ENCODE measurements at places on chromosomes 12 and 14.

DNA sequence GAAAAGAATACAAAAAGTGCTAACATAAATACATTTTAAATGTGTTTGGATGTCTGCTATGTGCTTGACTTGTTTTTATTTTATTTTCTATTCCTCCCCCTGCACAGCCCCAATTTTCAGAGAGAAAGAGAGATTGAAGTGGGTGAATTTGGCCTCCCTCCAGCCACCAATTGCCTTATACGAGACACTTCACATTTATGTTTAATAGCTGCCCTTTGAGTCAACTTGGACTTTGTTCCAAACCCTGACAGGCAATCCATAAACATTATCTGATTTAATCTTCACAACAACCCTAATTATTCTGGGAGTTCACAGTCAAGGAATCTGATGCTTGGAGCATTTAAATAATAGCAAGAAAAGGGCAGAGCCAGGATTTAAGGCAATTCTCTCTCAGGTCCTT, 161.7 kb downstream of the SLC15A4 start:
- no peak for DNase-seq

- DNase-seq = no peak
Measured at GRCh38 chr12:45327823-45328383, 112.0 kb downstream of the ANO6 start.

GRCh38 chr12:102470945-102471344, 9.4 kb downstream of the IGF1 start:
- no peak for DNase-seq

GRCh38 chr12:69468237-69469026, 1.8 kb upstream of the FRS2 start:
- no peak for DNase-seq

DNA sequence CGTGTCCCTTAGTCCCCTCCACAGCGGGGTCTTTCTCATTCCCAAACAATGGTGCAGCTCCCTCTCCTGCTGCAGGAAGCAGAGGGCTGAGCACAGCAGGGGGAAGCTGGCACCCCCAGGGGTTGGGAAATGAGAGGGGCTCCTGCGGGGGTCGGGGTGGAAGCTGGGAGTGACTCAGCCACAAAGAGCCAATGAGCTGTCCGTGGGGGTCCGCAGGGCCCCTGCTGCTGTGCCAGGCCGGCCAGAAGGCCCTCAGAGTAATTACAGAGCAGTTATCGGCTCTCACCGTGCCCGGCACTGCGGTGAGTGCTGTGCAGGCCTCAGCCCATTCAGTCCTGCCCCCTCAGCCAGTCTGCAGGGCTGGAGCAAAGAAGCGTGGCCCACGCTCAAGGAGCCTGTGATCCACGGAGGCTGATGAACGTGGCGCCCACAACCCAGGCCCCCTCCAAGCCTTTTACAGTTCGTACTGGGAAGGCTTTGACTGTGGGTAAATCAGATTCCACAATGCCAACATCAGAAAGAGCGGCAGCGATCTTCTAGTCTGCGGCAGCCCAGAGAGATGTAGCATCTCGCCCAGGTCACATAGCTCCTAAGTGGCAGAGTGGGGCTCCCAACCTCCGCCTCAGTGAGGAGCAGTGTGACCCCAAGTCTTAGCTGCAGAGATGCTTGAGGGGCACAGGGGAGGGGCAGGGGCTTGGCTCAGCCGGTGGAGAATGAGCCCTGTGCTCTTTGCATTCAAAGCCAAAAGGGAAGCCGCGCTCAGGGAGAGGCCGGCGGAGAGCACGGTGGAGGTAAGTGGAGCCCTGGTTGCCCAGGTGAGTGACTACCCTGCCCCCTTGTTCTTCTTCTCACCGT, 43.4 kb downstream of the SLC6A12 start:
- DNase-seq = no peak

DNA sequence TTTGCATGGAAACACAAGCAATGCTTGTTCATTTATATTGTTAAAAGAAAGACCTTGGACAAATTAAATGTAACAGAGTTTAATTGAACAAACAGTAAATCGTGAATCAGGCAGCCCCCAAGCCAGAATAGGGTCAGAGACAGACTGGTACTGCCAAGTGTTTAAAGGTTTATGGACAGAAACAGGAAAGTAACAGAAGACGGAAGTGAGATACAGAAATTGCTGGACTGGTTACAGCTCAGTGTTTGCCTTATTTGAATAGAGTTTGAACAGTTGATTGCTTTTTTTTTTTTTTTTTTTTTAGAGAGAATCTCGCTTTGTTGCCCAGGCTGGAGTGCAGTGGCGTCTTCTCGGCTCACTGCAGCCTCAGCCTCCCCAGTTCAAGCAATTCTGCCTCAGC, 50.3 kb downstream of the DAO start:
- DNase-seq = no peak

DNA sequence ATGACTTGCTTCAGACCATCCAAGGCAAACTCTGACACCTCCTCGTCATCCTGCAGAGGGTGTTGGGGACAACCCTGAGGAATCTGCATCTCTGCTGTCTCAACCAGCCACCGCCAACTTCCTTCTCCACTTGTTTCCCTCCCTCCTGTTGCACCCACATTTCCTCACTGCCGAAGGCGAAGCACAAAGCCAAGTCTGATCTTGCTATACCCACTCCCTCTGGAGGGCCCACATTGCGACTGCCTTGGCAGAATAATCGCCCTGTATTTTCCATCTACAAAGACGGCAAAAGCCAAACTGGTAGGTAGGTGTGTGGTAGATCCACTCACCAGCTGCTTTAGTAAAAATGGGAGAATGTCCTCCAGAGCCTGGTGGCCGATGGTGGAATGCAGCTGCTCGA, 21.8 kb upstream of the RAB35 start:
- DNase-seq = no peak

GRCh38 chr14:22819151-22819988, 4.1 kb upstream of the SLC7A7 start:
- no peak for DNase-seq

- no peak for DNase-seq
Measured at GRCh38 chr12:67885375-67886169, 103.7 kb upstream of the IFNG-AS1 start.

DNA sequence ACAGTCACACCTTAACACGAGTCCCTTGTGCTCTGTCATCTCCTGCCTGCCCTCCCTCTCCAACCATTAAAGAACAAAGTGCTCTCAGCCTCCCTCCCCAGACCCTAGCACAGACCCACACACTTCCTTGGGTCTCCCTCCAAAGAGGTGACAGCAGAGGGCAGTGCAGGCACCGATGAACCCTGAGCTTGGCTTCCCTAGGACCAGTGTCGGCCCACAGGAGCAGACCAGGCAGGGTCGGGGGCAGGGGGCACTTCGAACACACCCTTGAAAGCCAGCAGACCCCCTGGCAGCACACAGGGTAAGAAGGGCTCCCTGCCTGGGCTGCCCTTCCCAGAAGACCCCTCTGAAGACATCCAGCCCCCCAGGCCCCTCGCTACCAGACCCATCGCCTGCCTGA, 7.0 kb downstream of the CDK2AP1 start:
- no peak for DNase-seq

DNA sequence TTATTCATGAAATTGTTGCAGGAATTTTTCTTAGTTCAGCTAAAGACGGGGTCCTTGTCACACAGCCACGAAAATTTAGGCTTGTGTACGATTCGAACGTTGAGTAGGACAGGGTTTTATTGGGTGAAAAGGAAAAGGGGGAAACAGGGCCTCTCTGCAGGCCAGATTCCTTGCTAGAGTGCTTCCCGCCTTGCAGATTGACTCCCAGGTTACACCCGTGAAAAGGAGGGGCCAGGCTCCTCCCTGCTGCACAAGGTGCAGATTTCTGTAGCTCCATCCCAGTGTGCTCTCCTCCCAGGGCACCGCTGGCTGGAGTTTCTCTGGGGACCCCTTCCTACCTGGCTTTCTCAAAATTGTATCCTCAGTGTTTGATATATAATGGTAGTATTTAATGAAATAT, 221.5 kb downstream of the ERC1 start:
- DNase-seq = no peak

All from stimulated activated naive CD4-positive, alpha-beta T cell treated with Interleukin-2 at 50 U/mL for 16 hours (primary cell).